Myocyte (in vitro differentiated cells): ENCODE measurements at places on chromosomes 12 and 14.
A peak's percentile ranks its signal among the peaks of the same experiment; 100 is the strongest.

DNA sequence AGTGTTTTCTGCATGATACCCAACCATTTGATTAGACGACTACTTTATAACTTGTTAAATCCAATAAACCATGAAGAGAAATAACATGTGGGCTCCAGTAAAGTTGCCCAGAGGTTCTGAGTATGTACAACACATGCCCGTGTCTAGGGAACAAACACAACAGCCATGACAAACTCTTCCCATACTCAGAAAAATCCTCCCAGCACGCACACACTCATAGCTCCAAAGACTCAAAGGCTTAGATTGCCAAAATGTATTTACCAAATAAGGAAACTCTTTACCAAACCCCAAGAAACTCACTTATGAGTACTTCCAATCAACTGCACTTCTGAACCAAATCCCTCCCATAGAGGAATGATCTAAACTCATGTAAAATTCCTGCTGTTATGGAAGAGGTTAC, 17.3 kb downstream of the SART3 start:
- DNase-seq = no peak

DNA sequence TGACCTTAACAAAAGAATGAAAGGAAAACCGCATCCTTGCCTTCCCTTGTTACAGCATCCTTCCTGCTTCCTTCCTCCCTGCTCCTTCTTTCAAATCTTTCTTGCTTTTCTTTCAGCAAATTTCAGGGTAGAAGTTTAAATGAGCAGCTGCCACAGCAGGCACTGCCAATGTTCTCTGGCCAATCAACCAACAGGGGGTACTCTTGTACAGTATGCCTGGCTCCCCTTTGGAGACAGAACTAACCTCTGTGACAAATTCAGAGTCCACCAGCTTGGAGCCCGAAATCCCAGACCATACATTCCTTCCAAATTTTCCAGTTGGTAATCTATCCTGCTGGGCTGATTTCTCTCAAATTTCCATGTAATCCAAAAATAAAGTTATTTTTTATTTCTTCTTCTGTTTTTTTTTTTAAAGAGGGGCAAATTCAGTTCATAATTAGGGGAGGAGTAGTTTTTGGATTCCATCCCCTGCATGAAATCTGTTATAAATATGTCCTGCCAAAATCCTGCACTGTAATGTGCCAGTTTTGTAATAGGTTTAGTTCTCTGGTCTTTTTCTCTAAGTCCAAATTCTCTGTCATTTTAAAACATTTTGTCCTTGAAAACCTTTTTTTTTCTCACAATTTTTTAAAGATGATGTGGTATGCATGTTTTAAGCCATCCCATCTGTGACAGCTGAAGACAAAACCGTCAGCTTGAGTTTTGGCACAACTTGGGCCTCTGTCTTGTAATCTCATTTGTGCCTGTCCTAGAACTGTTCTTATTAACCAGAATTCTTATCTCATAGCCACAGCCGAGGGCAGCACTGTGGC, 610.0 kb upstream of the LMO3 start:
- no peak for DNase-seq

- no peak for DNase-seq
Observed at GRCh38 chr12:104665296-104665695, 208.5 kb downstream of the CHST11 start.

GRCh38 chr12:50387972-50388478, 8.4 kb downstream of the FAM186A start:
- no peak for DNase-seq

DNA sequence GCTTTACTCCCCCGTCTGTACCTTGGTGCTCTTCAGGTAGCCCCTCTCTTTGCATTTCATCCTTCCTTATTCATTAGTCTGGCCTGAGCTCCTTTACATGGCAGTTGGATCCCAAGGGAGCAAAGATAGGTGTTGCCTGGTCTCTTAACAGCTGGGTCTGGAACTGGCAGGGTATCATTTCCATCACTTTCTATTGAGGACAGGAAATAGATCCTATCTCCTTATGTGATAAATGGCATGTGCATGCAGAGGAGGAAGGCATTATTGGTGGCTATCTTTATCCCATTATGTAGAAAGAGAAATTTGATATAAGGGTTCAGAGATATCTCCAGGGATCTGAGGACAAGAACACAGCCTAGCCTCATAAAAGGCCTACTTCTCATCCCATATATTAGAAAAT, 54.6 kb upstream of the OAS1 start:
- DNase-seq = no peak

- peak; percentile 57 for DNase-seq
Observed at GRCh38 chr14:104794631-104794992, 936 bp downstream of the AKT1 start.
